Epithelial cell of prostate (primary cell): ENCODE measurements at places on chromosomes 12 and 14.

DNA sequence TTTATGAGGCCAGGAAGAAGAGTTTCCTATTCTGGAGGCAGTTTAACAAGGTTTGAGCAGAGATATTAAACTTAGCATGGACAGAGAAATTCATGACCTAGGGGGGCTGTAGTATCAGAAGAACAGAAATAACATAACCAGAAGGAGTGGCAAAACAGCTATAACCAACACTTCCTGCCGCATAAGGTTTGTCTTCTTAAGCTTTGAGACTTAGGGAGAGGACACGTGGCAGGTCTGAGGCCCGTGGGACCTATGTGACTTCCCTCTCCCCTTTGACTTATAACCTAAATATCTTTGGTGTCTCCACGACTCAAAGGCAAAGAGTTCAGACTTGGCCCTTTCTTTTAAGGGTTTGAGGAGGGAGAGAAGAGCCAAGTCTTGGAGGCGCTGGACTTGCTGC, 119.1 kb upstream of the PZP start:
- no peak for DNase-seq

- no peak for DNase-seq
Measured at GRCh38 chr12:106801830-106802533, 27.5 kb downstream of the RIC8B start.

- DNase-seq = no peak
Measured at GRCh38 chr12:108063192-108063591, 65.9 kb upstream of the WSCD2 start.

- DNase-seq = no peak
Measured at GRCh38 chr12:94057262-94058151, 90.9 kb upstream of the PLXNC1 start.

DNA sequence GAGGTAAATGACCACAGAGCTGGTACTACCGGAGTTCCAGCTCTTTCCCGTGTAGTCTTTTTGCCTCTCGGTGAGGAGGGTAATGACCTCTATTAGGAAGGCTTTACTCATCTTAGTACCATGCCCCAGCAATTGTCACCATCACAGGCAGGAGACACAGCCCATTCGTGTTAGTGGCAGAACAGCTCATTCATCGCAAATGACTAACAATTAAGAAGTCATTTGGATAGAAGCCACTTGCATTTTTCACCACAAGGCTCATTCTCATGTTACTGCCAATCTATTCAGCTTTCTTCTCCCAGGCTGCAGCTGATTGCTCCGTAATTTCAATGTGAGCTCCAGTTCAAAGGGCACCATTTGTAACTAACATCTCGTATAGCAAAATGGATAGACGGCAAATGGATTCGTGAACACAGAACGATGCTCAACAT, 718.8 kb upstream of the TMEM132C start:
- no peak for DNase-seq

DNA sequence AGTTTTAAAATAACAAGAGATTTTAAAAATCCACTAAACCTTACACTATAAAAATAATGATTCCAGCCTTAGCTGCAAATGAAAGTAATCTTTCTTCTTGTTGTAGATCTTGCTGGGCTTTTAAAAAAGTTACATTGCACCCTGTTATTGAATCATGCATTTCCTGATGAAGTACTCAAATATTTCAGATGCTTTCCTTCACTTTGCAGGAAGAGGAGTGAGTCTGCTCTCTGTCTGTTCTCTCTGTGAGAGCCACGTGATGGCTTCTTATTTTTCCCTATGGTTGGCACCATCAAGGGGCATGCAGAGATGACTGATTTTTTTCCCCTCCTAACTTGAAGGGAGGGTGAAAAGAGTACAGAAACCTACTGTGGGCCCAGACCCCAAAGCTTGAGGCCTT, 262.7 kb downstream of the ATP23 start:
- DNase-seq = no peak

DNA sequence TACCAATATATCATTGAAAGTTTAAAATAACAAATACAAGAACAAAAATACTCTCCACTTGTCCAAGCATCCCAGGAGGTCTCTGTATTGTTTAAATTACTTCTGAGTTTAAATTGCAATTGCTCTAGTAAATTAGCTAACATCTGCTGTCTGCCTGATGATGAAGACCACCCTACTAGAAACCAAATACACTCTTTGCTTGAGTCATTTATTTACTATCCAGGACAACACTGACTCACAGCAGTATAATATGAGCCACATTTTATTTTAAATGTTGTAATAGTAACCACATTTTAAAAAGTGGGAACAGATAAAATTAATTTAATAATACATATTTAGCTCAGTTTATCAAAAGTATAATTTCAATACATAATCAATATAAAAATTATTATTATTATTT, 62.9 kb upstream of the EEA1 start:
- DNase-seq = no peak

DNA sequence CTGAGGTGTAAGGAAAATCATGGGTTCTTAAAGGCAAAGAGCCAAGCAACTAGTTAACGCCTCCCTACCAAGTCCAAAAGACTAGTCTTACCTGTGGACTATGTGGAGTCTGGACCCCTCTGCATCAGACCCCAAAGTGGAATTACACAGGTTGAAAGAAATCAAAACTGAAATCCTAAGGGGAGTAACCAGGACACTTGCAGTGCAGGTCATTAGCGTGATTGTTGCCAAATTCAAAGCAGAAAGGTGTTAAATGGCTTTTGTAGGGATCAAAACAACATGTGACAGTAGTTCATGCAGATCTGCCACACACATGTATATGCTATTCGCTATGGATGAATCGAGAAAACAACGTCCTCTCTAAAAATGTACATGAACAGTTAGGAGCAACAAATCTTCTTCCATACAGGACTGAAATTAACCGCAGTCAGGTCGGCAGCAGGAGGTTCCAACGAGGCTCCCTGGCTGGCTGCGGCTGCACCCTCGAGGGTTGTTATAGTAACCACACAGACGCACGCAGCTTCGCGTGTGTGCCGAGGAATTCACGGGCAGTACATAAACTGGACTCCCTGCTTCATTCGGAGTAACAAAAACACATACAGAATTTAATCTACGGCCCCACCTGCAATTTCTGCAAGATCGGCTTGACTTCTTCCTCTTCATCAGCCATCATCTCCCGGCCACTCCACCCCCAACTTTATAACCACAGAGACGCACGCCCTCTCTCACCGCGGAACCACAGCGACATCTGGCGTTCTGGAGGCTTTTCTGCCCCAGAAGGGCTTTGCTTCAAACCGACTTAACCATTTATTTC, at the start of gene TTC5:
TTC5 (minus strand) TSS at position 687 of the 814 bp plus-strand sequence; CDS start at position 673, 14 bp downstream.
- peak; percentile 59 for DNase-seq

DNA sequence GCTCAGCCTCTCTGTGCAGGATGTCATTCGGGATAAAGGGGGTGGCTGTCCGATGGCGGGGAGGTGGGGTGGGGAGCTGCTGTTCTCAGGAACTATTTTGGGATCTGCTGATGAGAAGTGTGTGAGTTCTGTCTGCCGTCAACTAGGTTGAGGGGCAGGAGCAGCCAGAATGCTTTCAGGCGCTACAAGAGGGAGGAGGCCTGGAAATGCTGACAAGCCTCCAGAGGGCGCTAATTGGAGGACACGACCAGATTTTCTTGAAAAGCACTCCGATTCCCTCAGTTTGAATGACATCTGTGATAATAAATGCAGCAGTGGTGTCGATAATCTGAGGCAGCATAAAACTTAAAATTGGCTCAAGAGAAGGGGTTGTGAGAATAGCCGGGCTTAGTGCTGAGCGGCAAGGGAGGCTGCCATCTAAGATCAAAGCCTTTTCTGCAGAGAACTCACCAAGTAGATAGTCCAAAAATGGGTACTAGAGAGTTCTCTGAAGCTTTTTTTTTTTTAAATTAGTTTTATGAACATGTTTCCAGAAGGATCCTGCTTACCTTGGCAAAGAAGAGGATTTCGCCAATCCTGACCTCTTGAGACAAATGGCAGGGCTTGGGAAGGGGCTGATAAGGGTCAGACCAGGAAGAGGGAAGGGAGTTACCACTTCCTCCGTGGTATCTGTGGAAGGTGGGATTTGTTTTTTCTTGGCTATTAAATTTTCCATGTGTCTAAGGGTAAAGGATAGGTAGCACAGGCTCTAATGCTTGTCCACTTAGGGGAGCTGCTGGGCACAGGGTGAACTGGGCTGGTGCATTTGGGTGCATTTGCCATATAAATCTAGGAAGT, 94.4 kb downstream of the CRACR2A start:
- no peak for DNase-seq

DNA sequence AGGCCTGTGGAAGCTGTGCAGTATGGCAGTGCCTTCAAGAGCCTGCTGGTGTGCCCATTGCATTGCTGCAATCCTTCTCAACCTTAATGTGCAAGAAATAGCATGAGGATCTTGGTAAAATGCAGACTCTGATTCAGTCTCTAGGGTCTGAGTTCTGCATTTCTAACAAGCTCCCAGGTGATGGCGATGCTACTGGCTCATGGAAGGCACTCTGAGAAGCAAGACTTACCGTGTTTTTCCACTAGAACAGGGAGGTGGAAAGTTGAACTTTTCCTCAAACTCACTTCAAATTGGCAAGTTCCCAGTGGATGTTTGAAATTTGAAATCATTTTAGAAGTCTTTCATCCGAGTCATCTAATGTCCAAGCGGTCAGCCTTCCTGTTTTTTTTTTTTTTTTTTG, 55.5 kb downstream of the MYRFL start:
- DNase-seq = no peak

- no peak for DNase-seq
Measured at GRCh38 chr12:100987552-100988521, 193.3 kb downstream of the ANO4 start.

GRCh38 chr14:79989990-79990389, 221.3 kb downstream of the DIO2 start:
- no peak for DNase-seq

DNA sequence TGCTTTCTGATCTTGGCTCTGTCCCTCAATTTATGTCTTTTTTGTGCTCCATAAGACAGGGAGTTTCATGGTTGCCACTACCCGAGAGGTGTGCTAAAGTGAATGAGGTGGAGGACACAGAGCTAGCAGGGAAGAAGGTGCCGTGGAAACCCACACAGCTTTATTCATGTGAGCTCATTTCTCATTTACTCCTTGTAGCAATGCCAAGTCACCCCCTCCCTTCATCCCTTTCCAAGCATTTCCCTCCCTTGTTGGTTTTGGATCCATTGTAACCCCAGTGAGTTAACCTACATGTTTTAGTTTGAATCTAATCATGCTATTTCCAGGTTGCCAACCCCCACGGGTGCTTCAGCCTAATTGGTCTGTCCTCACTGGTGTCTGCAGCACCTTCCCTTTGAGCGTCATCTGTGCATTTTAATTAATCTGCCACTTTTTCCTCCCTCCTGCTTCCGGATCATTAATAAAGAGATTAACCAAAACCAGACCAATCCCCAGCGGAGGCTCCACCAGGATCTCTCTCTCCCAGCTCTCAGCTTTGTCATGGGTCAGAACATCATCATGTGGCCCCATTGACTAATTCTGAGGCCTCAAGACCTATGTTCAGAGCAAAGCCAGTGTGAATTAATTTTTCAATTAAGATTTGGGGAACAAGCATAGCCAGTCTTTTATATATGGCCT, 56.2 kb downstream of the NTF3 start:
- no peak for DNase-seq

- no peak for DNase-seq
Measured at GRCh38 chr12:62689042-62689839, 222.6 kb downstream of the MON2 start.

DNA sequence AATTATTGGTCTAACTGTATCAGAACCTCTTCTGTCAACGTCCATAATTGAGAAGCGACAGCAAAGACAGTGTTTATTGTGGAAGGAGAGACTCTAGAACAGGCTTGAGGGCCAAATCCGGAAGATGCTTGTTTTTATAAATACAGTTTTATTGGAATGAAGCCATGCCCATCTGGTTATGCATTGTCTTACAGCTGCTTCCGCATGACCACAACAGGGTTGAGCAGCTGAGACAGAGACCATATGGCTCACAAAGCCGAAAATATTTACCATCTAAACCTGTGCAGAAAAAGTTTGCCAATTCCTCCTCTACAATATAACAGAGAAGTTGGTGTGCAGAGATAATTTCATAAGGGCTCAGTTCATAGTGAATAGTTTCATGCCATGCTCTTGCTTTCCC, 24.5 kb downstream of the PRKAB1 start:
- DNase-seq = no peak

GRCh38 chr12:89225401-89225800, 126.9 kb downstream of the DUSP6 start:
- DNase-seq = peak; percentile 85

DNA sequence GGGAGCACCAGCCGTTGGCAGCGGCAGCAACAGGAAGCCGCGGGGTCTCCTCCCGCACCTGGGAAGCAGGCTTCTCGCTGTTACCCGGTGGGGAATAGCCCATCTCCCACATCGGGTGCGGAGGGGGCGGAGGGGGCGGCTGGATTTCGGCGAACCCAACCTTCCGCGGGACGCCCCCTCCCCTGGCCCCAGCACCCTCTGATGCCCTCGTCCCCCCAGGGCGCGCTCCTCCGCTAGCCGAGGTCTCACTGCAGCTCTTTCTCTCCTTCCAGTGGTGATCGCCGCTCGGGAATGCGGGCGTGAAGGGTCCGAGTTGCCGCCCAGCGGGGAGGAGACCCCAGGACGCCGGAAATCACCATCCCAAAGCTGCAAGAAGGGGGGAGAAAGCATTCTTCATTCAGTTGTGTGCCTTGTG, 303 bp downstream of the SAMD4A start:
- no peak for DNase-seq

- no peak for DNase-seq
Measured at GRCh38 chr12:105409279-105409678, 78.8 kb downstream of the C12orf75 start.
